ENCODE measurements at places on chromosomes 16 and 17. TPM values are rescaled to one million over a fixed set of nuclear protein-coding genes. Genes with fewer than 3 reads are reported as not detected.

DNA sequence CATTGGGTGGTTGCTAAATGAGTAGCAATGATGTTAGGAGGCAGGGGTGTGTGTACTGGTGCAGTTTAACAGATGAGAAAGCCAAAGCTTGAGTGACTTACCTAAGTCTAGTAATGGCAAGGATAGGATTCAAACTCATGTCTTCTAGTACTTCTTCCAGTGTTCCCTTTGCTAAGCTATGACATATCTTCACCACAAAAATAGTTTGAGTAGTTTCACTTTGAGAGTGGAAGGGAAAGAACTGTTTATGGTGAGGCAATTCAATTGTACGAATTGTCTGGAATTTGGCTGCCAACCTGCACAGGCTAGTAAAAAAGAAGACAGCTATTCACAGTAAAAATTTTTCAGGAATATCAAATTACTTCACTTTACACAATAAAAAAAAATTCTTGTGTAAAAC lies 138.0 kb downstream of the NLK start:
- no peak for DNase-seq

DNA sequence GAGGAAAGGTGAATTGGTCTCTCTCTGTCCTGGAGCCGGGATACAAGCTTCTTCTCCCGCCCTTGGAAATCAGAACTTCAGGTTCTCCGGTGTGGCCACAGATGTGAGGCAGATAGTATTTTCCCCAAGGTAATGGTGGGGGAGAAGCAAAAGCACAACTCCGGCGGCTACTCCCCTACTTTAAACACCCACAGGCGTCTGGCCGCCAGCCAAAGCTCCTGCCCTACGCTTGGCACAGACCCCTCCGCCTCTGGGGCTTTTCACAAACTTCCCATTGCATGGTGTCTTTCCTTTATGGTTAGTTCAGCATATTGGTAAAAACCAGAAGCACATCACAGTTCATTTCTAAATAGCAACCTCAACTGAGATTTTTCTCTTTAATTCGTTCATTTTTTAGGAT lies 39.4 kb upstream of the B4GALNT2 start:
- no peak for DNase-seq

Gene HS3ST3A1
- 37.5 TPM for total RNA-seq

DNA sequence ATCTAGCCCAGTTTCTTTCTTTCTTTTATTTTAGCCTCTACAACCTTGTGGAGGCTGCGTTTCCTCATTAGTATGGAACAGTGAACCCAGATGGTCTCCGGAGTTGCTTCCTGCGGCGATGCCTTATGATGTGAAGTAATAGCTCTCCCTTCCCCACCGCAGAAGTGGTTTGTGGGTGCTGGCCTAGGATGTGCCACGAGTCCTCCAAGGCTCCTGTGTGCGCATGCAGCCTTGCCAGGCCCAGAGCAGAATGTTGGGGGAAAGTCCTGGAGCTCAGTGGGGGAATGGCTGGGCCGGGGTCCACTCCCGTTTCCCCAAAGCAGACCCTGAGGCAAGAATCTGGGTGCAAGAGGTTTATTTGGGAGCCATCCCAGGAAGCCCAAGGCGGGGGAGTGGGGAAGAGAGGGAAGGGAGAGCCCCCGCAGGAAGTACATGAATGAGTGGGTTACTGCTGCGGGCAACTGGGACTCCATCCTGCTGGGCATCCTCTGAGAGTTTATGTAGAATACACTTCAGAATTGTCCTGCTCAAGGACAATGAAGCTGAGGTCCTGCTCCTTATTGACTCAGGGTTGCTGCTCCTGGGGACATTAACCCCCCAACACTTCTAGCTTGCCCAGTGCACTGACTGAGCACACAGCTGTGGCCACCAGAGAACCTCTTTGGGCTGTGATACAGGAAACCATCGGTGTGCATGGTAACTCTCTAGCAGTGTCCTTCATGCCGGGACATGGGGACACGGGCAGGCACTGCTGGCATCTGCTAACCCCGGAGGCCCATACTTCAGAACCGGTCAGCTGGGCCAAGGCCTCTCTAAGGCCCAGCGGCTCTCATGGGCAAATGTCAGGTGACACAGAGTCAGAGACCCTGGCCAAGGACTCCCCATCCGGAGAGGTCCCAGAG lies 3.7 kb upstream of the HCRT start:
- no peak for DNase-seq

- no peak for DNase-seq
Measured at GRCh38 chr16:55001931-55002330, 71.3 kb downstream of the IRX5 start.

DNA sequence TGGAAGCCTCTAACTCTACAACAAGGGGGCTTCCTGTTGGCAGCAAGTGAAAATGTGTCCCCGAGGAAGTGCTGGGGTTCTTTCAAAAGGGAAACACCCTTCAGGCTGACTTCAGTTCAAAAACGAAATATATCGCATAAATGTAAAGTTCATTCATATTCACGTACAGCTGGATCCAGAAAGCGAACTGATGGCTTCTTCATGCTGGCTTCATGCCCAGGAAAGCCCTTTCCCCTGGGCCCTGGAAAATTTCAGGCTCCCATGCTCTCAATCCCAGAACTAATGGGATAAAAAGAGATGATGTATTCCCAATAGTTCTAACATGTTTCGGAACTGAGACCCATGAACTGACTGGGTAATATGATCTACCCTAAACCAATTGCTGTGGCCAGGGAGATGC lies 104.7 kb upstream of the CDH13 start:
- no peak for DNase-seq

DNA sequence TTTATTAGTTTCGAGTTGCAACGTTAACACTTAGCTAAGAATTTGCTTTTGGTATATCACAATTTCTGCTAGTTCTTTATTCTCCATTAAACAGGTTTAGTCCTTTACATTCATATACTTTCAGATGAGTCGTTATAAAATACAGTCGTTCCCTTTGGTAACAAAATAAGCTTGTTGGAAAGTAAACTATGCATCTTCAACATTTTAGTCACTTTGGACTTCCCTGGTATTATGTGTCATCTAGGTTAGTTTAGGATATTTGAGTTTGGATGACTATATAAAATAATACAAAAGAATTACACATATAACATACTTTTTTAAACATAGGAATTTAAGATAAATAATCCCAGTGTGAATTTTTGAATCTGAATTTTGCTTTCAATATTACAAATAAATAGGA lies 351.5 kb downstream of the BCAS3 start:
- no peak for DNase-seq

DNA sequence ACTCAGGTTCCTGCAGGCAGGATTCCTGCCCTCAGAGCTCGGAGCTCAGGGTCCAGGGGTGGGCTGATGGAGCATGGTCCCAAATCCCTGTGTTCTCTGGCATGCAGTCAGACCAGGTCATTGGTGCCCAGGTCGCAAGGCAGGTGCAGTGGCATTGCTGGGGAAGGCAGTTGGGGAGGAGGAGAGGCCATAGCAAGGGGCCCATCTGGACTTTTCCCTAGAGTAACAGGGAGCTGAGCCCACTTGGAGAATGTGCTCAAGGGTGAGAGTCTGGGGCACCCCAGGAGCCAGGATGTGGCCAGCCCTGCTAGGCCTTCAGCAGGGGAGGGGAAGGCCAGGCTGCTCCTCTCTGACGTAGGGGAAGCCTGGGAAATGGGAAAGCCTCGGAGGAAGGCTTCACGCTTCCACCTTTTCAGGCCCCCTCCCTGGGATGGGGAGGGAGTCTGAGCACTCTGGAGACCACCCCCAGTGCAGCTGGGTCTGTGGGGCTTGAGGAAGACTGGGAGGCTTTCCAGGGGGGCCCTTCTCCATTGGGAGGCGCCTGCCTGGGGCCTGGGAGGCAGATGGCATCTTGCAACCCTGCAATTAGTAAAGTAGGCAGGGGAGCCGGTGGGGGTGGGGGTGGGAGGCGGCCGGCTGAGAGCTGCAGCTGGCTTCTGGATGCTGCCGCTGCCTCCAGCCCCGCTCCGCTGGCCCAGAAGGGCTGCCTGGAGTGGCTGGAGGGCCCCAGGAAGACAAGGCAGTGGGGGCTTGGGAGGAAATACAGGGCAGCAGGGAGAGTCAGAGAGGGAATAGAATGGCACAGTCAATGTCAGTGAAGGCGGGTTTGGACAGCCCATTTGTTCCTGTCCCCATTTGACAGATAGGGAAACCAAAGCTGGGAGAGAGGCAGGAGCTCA lies 21.1 kb upstream of the DOK4 start:
- DNase-seq = no peak

- DNase-seq = no peak
Measured at GRCh38 chr16:55042556-55043432, 112.1 kb downstream of the IRX5 start.

Gene DYNLRB2
- not detected for total RNA-seq

DNA sequence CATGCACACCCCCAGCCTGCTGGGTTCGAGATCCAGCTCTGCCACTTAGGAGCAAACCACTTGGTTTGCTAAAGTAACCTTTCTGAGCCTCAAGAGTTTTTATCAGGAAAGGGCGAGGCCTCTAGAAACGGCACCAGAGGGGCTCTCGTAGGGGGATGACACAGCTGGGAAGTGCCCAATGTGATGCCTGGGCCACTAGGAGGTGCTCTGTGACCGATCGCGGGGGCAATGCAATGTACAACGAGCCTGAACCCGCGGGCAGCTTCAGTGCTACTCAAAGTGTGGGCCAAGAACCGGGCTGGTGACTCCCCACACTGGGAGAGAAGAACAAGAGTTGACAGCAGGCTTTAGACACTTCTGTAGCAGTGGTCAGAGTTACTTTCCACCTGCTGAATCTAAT lies 9.4 kb downstream of the C16orf89 start:
- no peak for DNase-seq

DNA sequence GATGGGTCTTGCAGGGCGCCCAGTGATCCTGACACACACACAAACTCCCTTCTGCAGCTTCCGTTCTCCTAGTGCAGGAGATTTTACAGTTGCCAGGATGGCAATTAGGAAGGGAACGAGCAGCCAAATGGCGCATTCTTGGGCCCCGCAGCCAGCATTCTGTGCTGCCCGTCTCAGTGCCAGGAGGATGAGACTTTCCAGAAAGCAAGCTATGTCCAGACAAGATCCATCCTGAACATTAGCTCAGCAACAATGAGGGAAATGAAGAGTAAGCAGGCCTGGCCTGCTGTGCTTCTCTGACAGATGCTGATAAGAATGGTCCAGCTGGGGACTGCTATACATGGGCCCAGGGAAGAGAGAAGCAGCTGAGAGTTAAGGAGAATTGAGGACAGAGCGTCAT lies 16.5 kb downstream of the SPPL2C start:
- no peak for DNase-seq

DNA sequence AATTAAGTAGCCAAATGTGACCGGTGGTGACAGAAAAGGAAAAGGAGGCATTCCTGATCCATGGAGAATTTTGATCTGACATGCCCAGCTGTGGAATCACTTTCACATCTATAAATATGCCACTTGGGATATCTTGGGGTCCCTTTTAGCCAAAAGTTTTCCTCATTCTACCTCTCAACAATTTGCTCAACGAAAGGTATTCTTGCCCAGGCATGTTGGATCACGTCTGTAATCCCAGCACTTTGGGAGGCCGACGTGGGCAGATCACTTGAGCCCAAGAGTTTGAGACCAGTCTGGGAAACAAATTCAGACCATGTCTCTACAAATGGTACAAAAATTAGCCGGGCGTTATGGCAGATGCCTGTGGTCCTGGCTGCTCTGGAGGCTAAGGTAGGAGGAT lies 24.3 kb downstream of the LITAF start:
- DNase-seq = no peak

Gene DHRS7C
- total RNA-seq = not detected

Gene NPTX1
- 0.07 TPM for total RNA-seq

GRCh38 chr17:17941015-17941414 lies 31.2 kb downstream of the TOM1L2 start:
- no peak for DNase-seq

GRCh38 chr16:706189-707061 lies 824 bp upstream of the FBXL16 start:
- DNase-seq = no peak

GRCh38 chr16:53821957-53822625 lies 118.1 kb downstream of the FTO start:
- no peak for DNase-seq

GRCh38 chr16:48321317-48322036 lies 63.7 kb downstream of the SIAH1 start:
- DNase-seq = no peak

DNA sequence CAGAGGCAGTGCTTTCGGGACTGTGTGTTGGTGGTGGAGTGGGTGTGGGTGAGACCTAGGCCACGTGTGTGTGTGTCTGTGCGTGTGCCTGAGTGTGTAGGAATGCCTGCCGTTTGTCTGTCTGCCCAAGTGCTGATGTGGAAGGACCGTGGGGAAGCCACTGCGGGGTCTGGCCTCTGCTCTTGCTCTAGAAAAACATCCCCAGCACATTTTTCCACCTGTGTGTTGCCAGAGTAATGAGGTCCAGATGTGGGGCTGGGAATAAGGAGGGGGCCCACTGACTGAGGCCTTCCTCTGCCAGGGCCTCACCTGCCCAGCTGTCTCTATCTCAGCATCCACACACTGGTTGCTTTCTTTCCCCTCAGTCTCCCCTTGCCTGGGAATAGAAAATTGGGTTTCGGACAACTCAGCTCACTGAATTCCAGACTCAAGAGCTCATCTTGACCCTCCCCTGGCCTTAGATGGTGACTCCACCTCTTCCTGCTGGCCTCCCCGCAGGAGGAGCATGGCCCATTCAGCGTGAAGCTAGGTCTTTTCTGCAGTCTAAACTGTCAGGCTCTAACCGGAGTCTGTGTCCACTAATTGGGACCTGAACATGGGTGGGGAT lies 7.6 kb downstream of the SGCA start:
- DNase-seq = peak; percentile 65

GRCh38 chr17:70653850-70654249 lies 484.5 kb downstream of the KCNJ2 start:
- no peak for DNase-seq

- no peak for DNase-seq
Measured at GRCh38 chr16:7336742-7337141, 4.1 kb downstream of the RBFOX1 start.

DNA sequence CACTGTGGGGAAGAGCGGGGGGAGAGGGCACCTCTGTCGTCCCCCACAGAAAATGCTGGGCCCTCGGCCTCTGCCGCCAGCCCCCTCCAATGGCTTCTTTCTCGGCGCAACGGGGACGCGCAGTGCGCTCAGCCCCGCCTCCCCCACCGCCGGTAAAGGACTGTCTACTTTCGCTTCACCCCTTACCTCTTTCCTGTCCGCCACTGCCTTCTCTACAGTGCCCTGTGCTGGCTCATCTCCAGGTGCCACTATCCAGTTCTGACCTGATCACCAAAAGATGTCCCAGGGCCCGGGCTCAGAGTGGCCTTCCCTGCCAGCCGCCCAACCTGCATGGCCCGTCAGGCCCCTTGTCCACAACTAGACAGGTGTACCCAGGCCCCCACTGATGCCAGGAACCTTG lies 7.3 kb downstream of the ENDOV start:
- DNase-seq = no peak

Gene CCL7
- not detected for total RNA-seq

GRCh38 chr17:65405563-65405962 lies 155.9 kb downstream of the AXIN2 start:
- no peak for DNase-seq

GRCh38 chr16:54118846-54119245 lies 167.7 kb downstream of the IRX3 start:
- no peak for DNase-seq

Gene NOL3
- 28.3 TPM for total RNA-seq
